ENCODE measurements at places on chromosomes 12 and 14.

DNA sequence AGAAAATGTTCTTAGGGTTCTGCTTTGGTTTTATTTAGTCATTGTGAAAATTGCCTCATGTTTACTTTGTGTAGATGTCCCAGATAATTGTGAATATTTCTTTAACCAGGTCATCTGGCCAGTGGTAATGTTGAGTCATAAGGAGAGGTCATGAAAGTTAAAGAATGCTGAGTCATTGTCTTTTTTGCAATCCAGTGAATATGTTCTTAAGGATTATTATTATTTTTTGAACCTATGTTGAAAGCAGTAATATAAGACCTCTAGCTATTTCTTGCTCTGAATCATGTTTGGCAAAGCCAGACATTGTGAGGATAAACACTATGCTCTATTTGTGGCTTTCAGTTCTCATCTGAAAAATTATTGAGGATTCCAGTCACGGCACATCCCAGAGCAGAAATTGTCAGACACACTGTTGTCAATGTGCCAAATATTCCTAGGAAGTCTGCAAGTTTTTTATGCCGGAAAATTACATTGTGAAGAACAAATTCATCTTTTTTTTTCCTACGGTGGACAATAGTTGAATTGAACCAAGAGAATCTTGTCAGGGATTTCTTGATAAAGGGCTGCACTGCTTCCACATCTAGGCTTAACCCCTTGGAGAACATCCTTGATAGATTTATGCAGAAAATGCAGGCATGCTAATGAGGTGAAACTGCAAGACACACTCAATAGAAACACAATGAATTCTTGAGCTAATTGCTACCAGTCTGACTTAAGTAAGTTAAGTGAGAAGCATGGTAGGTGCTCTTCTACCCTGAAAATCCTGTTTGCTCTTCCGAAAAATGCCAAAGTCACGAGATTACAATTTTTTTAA, 369.6 kb downstream of the ATP23 start:
- no peak for DNase-seq

GRCh38 chr14:70121521-70121920, 67.2 kb downstream of the SLC8A3 start:
- DNase-seq: no peak

DNA sequence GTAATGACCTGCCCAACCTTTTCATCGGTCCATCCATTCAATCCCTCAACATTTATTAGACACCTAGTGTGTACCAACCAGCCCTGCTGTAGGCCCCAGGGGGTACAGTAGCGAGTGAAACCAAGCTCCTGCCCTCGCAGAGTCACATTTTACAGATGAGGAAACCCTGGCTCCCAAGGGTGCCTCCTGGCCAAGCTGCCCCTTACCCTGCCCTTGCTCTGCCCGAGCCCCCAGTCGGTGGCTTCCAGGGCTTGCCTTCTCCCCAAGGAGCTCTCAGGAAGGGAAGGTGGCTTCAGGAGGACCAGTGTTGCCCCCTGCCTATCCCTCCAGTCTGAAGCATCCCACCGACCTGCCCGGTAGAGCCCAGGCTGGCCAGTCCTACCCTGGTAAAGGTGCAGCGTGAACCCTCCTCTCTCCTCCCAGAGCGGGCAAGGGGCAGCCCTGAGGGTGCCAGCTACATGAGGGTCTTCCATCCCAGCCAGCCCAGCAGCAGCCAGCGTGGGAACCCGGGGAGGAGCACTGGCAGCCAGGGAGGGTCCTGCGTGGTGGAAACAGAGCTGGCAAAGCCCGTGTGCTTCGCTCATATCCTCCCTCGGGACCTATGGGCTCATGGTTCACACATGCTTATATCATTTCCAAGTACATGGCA, 670 bp upstream of the BEGAIN start:
- no peak for DNase-seq

DNA sequence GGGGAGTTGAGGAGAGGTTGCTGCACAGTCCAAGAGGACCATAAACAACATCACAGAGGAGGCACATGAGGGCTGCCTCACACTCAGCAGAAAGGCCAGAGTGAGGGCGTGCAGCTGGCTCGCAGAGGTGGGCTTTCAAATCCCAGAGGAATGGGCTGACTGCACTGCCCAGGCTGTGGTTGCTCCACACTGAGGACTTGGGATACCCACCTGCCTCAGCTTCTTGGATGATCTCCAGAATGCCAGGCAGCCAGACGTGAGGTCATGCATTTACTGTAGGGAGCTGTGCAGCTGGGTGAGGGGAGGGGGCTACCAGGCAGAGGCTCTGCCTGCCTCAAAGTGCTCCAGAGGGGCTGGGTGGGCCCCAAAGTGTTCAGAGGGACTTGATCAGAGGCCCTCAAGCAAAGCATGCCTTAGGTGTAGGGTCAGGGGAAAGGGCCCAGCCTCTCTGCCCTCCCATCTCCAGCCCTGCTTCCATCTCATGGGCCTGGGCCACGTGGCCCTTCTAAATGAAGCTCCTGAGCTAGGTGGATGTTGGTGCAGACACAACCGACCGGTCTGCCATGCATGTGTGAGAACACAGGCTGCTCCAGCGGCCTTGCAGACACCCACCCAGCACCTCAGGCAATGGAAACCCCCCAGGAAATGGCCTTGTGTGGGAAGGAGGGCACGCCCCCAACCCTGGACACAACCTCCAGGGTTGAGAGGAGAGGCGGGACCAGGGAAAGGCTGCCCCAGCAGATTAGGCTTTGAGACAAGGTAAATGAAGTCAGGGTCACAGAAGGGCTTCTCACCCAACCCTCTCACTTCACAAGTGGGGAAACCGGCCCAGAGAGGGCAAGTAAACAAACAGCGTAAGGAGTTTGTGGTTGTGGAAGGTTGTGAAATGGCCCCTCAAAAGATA, 90.8 kb downstream of the NTF3 start:
- no peak for DNase-seq

DNA sequence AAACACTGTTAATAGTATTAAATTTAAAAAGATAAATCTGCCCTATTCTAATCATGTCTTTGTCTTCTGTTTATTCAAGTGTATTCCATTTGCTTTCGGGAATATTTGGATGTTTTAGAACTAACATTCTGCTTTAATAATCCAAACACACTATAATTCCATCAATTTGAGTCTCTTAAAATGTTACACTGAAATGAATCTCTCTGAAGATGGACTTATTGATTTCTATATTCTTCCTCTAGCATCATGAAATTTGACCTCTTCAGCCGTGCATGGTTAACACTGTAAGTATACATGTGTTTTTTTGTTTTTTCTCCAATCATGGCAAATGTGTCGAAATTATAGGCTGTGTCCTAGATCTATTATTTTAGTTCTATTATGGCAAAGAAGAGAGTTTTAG, 339.2 kb downstream of the ACSS3 start:
- no peak for DNase-seq

DNA sequence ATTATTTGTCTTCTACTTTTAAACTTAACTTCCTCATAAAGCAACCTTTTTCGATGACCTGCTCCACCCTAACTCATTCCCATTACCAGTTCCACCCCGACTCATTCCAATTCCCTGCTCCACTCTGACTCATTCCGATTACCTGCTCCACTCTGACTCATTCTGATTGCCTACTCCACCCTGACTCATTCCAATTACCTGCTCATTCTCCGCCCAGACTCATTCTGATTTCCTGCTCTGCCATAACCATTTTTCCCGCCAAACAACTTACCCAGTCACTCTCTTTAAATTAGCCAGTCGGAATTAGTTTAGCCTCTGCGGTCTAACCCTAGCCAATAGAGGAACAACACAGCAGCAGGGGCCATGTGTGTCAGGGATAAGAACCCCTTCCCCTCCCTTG, 249.1 kb downstream of the DPY19L2 start:
- DNase-seq: no peak

DNA sequence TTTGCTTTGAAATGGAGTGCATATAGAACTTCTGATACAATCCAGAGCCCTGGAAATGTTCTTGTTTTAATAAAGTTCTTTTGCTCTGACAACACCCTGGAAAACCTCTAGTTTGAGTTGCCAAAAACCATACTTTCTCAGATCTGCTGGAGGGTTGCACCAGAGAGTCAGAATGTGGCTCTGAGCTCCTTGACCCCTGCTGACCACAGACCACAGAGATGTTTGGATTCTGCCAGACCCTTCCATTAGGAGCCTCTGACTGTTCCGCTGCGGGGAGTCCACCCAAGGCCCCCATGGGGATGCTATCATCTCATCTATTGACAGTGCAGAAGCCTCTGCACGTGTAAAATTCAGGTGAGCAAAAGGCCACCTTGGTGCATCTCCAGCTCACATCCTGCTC, 332.6 kb downstream of the GLT1D1 start:
- DNase-seq: no peak

GRCh38 chr12:95318071-95318545, 100.5 kb downstream of the VEZT start:
- DNase-seq: no peak

DNA sequence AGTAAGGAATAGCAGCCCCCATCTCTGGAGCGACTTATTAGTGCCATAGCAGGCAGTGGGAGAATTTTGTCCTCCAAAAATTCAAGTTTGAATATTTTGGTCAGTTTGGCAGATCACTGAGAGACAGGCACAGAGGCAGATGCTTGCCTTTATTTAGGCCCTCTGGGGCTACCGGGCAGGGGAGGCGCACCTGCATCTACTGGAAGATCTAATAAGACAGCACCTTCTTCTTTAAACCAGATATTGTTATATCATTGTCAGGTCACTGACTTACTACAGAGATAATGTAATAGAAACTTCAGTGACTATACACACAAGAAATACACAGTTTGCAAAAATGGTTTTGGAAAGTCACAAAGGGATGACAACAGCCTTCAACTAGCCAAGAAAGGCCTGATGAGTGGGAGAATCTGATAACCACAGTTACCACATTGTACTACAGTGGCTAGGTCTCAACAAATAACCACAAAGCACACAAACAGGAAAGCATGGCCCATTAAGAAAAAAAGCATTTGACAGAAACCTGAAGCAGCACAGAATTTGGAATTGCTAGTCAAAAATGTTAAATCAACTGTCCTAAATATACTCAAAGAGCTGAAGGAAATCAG, 56.8 kb downstream of the CDK17 start:
- no peak for DNase-seq

- no peak for DNase-seq
Measured at GRCh38 chr12:1328391-1328790, 266.0 kb downstream of the FBXL14 start.

DNA sequence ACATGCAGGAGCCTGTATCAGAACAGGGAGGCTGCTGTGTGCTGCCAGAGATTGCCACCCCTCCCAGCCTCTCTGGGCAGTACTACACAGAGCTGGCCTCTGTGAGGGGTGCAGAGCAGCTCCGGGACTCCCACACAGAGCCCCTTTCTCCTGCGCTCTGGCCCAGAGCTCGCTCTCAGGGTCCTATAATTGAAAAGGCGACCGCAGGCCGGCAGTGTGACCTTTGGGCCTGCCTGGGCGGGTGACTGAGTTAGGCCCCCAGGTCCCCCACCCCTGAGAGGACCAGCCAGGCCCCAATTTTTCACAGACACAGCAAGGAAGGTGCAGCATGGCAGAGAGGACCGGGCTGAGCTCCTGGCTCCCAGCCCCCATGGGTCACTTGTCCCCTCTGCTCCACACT, 136.4 kb downstream of the ZFP36L1 start:
- DNase-seq: no peak

DNA sequence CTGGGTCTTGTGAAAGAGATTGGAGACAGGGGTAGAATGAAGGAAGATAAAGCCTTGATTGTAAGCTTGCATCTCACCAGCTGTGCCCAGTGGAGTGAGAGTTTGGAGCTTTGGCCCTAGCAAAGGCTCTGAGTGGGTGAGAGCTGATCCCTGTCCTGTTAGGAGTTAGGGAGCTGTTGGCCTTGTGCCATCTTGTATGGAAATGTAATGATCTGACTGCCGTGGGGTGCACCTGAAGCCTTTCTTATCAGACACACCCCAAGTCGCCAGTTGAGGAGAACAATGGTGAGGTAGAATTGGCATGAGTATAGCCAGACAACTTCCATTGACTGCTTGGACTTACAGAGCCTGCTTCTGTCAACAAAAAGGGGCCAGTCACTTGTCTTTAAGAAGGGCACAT, 130.1 kb downstream of the PRKCH start:
- DNase-seq: no peak

GRCh38 chr12:75623631-75624154, 112.3 kb upstream of the KRR1 start:
- no peak for DNase-seq

- DNase-seq: no peak
Measured at GRCh38 chr12:94679554-94680195, 29.3 kb upstream of the TMCC3 start.

DNA sequence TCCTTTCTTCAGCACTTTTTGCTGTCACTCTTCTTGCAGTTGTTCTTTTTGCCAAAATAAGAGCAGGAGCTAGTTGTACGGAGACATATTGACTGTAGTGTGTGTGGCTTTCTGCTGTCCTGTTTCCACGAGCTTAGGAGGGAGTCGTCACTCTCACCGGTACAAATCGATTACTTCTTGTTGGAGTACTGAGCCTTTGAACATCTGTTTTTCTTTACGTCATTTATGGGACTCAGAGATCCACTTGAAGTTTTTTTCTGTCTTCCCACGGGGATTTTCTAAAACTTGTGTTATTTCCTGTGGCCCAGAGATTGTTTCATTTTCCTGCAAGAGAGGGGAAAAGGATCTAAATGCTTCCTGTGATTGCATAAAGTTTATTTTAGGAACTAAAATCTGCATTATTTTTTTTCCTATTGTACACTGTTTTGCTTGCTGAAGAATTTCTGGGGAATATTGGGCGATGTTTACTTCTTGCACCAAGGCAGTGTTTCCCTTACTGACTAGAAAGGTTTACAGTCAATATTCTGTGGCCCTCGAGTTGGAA, 199.8 kb upstream of the ARHGAP5 start:
- no peak for DNase-seq

GRCh38 chr14:104049576-104050240, 35.8 kb upstream of the ASPG start:
- DNase-seq: no peak

DNA sequence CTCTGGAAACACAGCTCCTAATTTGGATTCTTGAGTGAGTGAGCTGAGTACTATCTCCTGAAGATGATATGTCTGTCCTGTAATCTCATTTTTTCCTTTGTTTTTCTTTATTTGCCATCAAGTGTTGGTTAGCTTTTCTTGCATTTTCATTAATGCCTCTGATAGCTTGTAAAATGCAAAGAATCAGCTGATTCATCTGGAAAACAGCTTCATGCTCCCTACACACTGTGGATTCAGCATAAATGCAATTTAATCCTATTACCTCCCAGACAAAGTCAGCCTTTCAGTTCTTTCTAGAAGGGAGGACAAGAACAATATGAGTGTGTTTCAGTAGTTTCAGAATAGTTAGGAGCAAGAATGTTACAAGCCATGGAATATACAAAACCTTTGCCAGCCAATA, 79.4 kb downstream of the DACT1 start:
- DNase-seq: no peak
